ENCODE measurements at places on chromosomes 12 and 14.

DNA sequence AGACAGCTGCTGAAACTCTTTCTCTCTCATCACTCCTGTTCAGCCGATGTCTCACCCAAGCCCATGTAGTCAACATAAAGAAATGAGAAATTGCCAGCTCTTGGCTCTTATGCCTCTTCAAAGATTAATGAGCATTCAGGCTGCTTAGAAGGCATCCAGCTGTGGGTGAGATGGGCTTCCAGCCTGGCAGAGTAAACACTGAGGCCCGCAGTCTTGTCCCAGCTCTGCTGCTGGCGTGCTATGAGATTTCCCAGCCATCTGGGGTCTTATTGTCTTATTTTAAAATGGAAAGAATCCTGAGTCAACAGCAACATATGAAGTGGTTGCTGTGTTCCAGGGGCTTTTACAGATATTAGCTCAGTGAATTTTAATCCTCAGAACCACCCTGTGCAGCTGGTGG is 12.6 kb downstream of the RXYLT1 start:
- DNase-seq: no peak

GRCh38 chr12:107655281-107656065 is 30.1 kb upstream of the PWP1 start:
- DNase-seq: no peak

DNA sequence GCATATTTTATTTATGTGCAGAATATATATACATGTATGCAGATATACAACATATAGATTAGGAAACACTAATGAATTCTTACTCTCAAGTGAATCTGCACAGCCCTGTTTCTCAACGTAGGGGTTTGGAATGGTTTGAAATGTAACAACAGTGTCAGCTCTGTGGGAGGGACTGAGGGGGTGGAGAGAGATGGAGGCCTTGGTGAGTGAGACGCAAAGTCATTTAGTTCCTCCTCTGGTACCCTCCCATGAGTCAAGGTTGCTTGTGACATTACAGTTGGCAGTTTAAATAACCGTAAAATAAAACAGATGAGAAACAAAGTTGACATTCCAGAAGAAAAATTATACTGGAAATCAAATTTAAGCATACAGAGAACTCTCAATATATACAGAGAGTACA is 313.0 kb upstream of the PRKD1 start:
- DNase-seq: no peak

DNA sequence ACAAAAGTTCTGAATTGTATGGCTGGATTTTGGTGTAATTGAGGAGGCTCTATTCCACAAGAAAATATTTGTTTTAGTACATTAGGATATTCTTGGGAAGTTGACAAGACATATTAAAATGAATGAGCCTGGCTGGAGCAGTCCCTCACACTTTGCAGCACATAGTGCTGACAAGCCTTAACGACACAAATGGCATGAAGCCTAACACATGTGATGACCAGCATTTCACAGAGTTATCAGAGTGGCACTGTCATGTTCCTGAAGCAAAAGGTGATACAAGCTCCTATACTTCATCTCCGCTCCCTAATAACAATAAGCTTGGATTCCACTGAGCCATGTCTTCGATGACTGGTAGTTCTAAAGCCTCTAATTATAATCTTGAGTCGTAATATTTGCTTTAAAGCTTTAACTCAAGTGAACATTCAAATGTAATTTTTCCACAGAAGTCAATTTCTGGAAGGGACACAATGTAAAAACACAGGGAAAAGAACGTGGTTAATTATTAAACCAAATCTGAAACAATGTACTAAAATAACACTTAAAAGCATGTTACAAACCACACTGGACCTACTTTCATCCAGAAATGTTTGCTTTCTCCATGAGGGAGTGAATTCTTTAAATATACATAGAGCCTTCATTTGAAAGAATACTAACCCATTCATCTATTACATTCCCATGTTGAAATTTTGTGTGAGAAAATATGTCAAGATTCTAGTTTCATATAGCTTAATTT is 49.6 kb downstream of the GRIP1 start:
- DNase-seq: no peak

DNA sequence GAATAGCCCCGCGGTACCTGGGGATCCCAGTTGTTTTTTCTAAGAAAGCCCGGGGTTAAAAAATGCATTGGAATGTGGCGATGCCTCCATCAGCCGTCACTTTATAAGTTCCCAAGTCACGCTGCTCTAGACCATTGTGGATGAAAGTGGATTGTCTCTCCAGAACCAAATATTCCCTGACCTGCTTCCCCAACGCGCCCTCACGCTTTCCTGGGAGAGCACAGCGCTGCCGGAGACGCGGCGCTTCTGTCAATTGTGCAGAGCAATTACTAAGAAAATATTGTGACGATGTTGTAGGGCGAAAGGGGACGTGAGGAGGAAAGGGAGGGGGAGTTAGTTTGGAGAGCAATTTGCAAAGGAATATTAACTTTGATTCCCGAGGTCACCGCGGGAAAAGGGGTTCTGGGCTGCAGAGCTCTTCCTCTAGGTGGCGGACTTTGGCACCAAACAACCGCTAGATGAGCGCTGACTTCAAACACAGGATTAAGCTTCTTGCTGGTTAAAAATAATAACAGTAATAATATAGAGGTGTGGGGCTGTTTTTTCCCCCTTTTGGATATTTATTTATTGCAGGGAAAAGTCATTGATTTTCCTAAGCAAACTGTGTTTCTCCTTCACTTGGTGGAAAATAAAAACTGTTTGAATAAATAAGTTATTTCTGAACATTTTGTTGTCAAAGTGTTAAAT is 9.6 kb upstream of the FOXG1 start:
- DNase-seq: peak; percentile 67

DNA sequence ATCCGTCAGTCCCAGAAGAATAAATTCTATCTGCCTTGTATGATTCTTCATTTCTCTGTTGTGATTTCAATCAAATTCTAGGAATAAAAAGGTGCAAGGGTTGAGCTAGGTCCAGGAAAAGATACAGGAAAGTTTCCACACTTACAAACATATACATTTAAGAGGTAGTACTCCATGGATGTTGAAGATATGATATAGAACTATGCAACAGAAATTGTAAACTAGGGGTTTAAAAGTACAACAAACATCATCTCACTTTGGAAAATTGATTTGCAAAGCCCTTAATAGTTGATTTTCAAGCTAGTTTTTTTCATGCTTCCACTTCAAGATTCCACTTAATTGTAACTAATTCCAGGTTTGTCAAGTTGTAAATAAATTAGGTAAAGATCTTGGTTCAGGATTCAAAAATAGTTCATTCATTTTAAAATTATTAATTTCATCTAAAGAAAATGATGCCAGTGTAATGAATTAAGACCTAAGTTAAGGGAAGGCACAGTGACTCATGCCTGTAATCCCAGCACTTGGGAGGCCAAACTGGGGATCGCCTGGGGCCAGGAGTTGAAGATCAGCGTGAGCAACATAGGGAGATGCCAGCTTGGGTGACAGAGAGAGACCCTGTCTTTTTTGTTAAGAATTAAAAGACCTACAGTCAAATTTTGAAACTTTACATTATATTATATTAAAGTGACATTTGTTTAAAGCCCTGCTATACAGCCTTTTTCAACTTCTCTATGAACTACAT is at the start of gene OR6C70:
Gene OR6C70, minus strand, starts transcription at position 51 of the 742 bp plus-strand sequence. Its CDS starts 0 bp downstream, at position 51.
- DNase-seq: no peak

DNA sequence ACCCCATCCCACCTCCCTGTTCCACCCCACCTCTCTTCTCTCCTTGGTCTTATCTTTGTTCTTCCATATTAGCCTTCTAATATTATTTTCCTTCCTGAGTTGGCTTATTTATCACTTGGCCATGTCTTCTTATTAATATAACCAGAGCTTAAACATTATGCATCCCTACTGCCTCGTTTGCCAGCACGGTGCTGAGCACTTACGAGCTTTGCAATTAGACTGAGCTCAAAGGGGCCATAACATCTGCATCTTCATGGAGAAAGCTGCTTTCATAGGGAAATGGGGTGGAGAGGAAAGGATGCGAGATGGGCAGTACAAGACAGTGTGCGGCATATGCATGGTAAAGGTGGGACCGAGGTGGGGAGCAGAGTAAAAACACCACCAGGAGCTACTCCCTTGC is 342.8 kb downstream of the FUT8 start:
- DNase-seq: no peak

GRCh38 chr14:103087343-103087835 is 3.4 kb downstream of the LBHD2 start:
- no peak for DNase-seq

GRCh38 chr12:93167331-93167730 is 210.4 kb upstream of the NUDT4 start:
- DNase-seq: no peak

DNA sequence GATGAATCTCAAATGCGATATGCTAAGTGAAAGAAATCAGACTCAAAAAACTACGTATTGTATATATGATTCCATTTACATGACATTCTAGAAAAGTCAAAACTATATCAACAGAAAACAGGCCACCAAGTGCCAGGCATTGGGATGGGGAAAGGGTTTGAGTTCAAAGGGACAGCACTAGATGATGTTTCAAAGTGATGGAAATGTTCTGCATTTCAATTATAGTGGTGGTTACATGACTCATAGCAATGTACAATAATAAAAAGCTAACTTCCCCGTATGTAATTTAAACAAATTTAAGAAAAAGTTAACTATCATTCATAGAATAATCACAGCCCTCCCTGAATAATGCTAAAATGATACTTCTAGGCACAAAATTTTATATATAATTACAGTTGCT is 13.5 kb downstream of the HECTD1 start:
- no peak for DNase-seq

GRCh38 chr12:54660320-54660962 is 12.3 kb upstream of the DCD start:
- DNase-seq: no peak

DNA sequence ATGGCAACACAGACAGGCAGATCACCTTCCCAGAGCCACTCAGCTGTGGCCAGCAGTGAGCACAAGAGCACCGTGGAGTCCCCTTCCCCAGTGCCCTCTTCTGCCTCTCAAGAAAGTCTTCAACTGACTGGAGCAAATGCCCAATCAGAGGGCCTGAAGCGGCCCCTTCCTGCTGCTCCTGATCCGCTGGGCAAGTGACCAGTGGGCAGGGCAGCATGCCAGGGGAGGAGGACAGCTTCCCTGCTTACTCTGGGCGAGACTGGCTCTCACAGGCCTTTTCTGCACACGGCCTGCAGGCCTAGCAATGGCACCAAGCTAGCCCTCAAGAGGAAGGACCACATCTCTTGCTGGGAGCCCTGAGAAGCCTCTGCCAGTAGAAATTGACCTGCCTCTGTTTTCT is 890 bp downstream of the KRT71 start:
- peak; percentile 51 for DNase-seq

- peak; percentile 40 for DNase-seq
These were observed 53.0 kb upstream of the RPH3A start for GRCh38 chr12:112738531-112738930.

- peak; percentile 24 for DNase-seq
These were observed 122.8 kb downstream of the AACS start for GRCh38 chr12:125187780-125188741.

- peak; percentile 37 for DNase-seq
These were observed 16.7 kb upstream of the CD163L1 start for GRCh38 chr12:7460375-7461259.

- peak; percentile 10 for DNase-seq
These were observed 110.7 kb downstream of the SLC15A5 start for GRCh38 chr12:16166563-16167470.

GRCh38 chr12:53575502-53576249 is 50.5 kb downstream of the ATF7 start:
- no peak for DNase-seq

DNA sequence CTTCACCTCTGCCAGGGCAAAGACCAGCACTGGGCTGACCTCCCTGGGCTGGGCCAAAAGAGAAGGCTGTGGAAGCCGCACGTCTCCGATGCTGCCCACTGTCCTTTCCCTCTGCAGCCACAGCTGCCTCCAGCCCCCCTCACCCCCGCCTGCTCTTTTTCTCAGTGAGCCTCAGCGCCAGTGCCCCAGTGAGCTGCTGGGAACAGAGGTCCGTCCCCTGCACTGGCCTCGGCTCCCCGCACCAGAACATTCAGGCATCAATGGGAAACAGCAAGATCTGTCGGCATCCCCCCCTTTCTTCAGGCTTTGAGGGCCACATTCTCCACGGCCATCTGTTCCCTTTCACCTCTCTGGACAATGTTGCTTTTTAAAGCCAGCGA is 398.1 kb downstream of the ZFP36L1 start:
- peak; percentile 45 for DNase-seq

DNA sequence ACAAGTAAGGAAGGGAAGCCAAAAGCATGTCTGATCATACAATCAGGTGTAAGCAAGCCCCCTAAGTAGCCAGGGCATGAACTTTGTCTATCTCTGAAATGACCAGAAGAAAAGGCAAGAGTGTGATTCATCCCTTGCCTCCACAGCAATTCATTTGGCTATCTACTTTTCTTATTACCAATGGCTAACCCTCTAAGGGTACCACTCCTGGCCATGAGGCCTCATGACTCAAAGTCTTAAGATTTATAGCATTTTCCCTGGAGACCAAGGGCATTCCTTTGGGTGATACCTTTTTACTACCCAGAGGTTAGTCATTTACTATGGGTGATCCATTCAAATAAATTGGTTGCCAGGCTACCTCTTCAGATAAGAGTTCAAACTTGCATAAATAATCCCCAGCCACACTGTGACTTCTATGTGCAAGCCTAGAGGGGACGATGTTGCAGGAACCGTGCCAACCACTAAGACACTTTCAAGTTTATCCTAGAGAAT is 1.5 kb upstream of the LGALS3 start:
- no peak for DNase-seq

DNA sequence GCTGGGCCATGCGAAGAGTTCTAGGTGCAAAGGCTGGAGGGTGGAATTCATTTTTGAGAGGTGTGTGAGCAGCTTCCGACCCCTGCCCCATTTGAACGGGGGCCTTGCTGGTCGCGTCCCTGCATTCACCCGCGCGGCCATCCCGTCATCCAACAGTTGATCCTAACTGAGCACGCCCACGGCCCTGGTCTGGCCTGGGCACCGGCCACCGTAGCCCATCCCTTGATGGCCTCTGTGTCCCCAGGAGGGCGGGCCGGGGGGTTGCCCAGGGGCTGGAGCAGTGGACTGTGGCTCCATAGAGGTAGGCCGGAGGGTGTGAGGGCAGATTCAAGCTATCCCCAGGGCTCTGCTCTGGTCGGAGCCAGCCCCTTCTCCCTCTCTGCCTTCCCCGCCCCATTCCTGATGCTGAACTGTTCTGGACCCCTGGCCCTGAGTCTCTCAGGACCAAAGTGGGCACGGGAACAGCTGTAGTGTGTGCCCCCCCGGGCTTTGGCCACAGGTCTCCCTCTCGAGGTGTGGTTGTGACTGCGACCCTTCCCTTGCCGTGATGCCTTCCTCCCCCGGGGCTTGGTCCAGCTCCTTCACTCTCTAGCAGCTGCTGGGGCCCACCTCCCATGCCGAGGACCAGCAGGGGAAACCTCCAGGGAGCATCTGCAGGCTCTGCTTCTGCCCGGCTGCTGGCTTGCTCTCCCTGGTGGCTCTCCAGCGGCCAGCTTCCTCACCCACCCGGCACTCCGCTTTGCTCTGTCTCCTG is 9.1 kb downstream of the MEG3 start:
- no peak for DNase-seq

- no peak for DNase-seq
These were observed 479 bp downstream of the SEL1L start for GRCh38 chr14:81533212-81533535.

GRCh38 chr14:51224551-51224950 is 15.5 kb upstream of the TMX1 start:
- peak; percentile 64 for DNase-seq
